ENCODE measurements at places on chromosomes 6 and 20. TPM values are rescaled to one million over a fixed set of nuclear protein-coding genes. Genes with fewer than 3 reads are reported as not detected.

The DUSP15 gene
- total RNA-seq = 7.8 TPM

The MAS1L gene
- total RNA-seq = not detected

The FKBP1C gene
- 0.44 TPM for total RNA-seq

The ENPP3 gene
- total RNA-seq = 2.1 TPM

The FILIP1 gene
- 8.2 TPM for total RNA-seq

- DNase-seq = no peak
These were observed 973 bp upstream of the BRD2 start for GRCh38 chr6:32967151-32968091.

DNA sequence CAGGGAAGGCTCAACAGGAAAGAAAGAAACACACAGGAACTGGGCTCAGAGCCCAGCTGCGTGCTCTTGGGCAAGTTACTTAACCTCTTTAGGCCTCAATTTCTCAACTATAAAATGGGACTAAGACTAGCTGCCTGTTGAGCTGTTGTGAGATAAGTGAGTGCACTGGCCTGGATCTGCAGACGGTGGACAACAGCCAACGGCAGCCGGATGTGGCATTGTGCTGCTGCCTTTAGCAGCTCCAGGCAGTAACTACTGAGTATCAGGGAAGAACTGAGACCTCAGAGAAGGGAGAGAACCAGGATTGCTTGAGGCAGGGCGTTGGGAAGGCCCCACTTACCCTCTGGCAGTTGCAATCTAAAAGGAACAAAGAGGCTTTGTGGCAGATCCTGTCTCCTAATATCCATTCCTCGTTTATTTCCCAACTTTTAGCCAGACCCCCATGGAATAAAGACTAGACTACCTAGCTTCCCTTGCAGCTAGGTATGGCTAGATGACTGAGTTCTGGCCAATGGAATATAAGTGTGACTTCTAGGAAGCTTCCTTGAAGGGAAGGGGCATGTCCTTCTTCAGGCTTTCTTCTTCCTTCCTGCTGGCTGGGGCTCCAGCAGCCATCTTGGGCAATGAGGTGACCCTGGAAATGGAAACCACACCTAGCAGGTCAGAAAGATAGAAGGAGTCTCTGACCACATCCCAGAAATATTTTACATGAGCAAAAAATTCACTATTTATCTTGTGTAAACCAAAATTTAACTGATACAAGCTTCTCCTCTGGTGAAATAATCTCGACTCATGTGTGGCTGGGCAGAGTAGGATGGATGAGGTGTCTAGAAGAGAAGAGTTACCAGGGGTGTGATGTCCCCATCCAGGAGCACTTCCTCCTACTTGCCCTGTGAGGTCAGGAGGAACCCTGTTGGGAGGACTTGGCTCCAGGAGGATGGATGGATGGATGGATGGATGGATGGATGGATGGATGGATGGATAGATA lies 67.6 kb downstream of the MRPL14 start:
- DNase-seq = no peak

- no peak for DNase-seq
These were observed 158.9 kb downstream of the SMOC2 start for GRCh38 chr6:168599769-168600330.

DNA sequence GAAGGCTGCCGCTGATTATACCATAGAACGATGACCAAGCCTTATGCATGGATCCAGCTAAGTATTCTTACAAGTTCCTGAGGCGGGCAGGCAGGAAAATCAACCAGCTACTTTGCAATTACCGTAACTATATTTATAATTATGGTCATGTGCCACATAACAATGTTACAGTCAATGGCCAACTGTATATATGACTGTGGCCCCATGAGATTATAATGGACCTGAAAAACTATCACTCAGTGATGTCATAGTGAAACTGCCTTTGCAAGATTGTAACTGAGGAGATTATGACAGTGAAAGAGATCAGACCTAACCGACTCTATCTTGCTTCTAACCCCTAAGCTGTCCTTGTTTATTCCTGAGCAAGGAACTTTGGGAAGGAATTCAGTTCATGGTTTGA lies 33.1 kb upstream of the FAM135A start:
- no peak for DNase-seq

GRCh38 chr6:156877126-156877863 lies 100.1 kb downstream of the ARID1B start:
- DNase-seq = no peak

GRCh38 chr20:50717974-50718761 lies 13.2 kb upstream of the PARD6B start:
- no peak for DNase-seq

- no peak for DNase-seq
These were observed 9.9 kb downstream of the ADIG start for GRCh38 chr20:38590676-38591473.

DNA sequence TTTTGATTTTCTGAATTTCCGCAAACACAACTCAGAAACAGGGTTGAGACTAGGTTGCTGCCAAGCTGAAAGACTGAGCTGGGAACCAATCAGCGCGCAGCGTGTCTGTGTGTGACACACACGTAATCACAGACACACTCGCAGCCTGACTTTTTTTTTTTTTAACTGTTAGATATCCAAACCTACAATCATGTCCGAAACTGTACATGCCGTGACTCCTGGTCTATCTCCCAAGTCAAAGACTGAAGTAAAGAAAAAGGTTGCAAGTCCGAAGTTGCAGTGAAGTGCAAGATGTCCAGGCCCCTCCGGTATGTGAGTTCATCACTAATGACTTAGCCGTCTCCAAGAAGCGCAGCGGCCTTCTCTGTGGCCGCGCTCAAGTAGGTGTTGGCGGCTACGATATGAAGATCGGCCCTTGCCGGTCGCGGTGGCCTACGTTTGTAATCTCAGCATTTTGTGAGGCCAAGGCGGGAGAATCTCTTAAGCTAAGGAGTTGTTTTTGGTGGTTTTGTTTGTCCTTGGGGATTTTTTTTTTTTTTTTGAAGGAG lies 108.2 kb downstream of the HFE start:
- DNase-seq = peak; percentile 97

- DNase-seq = no peak
These were observed 29.4 kb upstream of the KIF25 start for GRCh38 chr6:167968091-167968490.

GRCh38 chr6:111061508-111061907 lies 25.8 kb upstream of the SLC16A10 start:
- no peak for DNase-seq
